ENCODE measurements at places on chromosomes 4 and X. TPM values are rescaled to one million over a fixed set of nuclear protein-coding genes. Genes with fewer than 3 reads are reported as not detected.

The MAGEB10 gene
- total RNA-seq = not detected

The HOPX gene
- total RNA-seq = 58.0 TPM

The FAM9B gene
- total RNA-seq = not detected

The HPSE gene
- 0.49 TPM for total RNA-seq

The APLN gene
- 4.2 TPM for total RNA-seq

The AKAP4 gene
- total RNA-seq = not detected

The SGCB gene
- 70.8 TPM for total RNA-seq

The PRDM5 gene
- total RNA-seq = 11.8 TPM

The GPR119 gene
- total RNA-seq = not detected

The ZNF630 gene
- total RNA-seq = 5.9 TPM

The GAB1 gene
- 20.2 TPM for total RNA-seq

The COL4A6 gene
- 3.2 TPM for total RNA-seq

The ADH6 gene
- total RNA-seq = not detected
